MV-4-11 (cell line): ENCODE measurements at places on chromosomes 3 and 15.

DNA sequence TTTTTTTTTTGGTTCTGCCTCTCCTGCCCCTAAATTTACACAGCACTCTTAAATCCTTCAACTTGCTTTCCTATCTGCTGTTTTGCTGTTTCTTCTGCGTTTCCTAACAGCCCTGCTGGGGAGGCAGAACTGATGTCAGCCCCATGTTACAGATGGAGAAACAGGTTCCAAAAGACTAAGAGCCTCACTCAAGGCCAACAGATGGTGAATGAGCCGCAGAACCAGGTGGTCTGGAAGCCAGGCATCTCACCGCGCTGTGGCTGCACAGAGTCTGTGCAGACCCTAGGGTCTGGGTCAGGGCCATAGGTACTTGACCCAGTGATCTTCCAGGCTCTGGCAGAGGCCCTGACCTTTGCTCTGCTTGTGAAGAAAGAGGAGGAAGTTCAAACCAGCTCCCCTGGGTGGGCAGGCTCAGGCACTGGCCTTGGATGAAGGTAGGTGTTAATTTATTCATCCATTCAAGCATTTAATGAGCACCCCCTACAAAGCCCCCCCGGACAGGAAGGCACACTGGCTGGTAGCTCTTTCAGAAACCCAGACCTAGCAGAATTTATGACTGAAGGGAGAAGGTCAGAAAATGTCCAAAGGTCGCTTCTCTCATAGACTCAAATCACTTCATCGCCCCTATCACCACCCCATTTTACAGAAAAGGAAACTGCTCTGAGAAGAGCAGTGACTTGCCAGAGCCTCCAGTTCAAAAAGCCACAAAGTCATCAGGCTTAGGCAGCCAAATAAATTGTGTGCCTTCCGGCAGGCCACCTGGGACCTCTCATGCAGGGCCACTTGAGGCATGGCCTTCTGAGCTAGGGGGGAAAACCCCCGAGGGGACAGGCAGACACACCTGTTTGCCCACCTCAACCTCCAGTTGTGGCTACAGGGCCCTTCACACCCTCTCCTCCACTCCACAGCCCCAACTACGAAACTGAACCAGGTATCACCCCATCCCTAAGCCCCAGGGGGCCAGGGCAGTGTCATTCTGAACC, 2.7 kb downstream of the CHDH start:
- DNase-seq: no peak

GRCh38 chr3:164352991-164353390, 725.3 kb downstream of the SI start:
- no peak for DNase-seq

DNA sequence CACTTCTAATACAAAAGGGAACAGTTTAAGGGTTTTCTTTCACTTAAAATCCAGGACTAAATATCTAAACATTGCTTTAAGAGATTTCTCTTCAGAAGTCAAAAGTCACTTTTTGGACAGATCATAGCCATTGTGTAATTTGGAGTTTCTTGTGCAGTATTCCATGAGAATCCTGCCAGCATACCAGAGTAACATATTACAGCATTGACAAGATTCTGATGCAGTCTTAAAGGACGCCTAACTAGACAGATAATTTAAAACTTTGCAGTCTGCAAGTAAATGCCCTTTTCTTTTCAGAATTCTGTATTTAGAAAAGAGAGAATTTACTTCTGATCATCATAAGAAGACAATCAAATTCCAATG, 17.5 kb upstream of the IGSF10 start:
- no peak for DNase-seq

DNA sequence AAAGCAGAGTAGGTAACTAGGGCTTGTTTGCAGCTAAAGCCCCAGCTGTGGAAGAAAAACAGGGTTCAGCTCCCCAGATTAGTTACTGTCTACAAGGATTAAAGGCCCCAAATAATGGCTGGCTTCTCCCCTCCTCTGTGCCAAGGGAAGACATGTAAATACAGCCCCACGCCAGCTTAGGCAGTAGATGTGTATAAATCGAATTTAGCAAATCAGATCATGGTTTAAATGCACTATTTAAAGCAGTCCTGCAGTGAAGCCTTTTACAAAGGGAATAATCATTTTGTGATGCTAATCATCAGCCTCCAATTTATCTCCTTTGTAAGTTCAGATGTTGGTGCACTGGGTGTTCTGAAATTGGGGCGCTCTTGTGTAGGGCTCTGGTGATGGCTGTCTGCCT, 46.7 kb upstream of the POLG start:
- no peak for DNase-seq

- DNase-seq: no peak
Observed at GRCh38 chr15:42453826-42454225, 37.1 kb downstream of the ZNF106 start.
